ENCODE measurements at places on chromosomes 2 and 18. TPM values are rescaled to one million over a fixed set of nuclear protein-coding genes. Genes with fewer than 3 reads are reported as not detected.

PRKAG3 gene
- not detected for total RNA-seq

TFPI gene
- 310 TPM for total RNA-seq

DPYSL5 gene
- not detected for total RNA-seq

PLCL1 gene
- 1.5 TPM for total RNA-seq

RNF25 gene
- 20.0 TPM for total RNA-seq

SERPINB4 gene
- total RNA-seq = 0.09 TPM

RIF1 gene
- 30.6 TPM for total RNA-seq

SERPINB7 gene
- 31.5 TPM for total RNA-seq

CCDC121 gene
- total RNA-seq = 0.83 TPM

CASP8 gene
- 26.8 TPM for total RNA-seq

C2orf78 gene
- total RNA-seq = not detected

EGR4 gene
- total RNA-seq = not detected

ERBB4 gene
- total RNA-seq = 0.42 TPM

TCF4 gene
- 64.4 TPM for total RNA-seq

MC4R gene
- not detected for total RNA-seq

KCNG2 gene
- not detected for total RNA-seq

STEAP3 gene
- total RNA-seq = 30.7 TPM

KCNIP3 gene
- 2.3 TPM for total RNA-seq

IL18R1 gene
- 0.30 TPM for total RNA-seq

EHD3 gene
- total RNA-seq = 21.7 TPM

ZNF385B gene
- total RNA-seq = not detected

ZBTB7C gene
- total RNA-seq = not detected

MEIS1 gene
- 45.0 TPM for total RNA-seq

SLC25A52 gene
- not detected for total RNA-seq

KLHL41 gene
- 0.30 TPM for total RNA-seq

CCDC88A gene
- total RNA-seq = 35.9 TPM

RALBP1 gene
- 52.6 TPM for total RNA-seq

FIGN gene
- total RNA-seq = 1.2 TPM

RGPD5 gene
- 56.1 TPM for total RNA-seq

RAB3GAP1 gene
- total RNA-seq = 107 TPM

IL36B gene
- not detected for total RNA-seq

NFU1 gene
- total RNA-seq = 31.8 TPM

CPO gene
- total RNA-seq = not detected

CD8B2 gene
- not detected for total RNA-seq

B3GNT2 gene
- total RNA-seq = 30.6 TPM

EMX1 gene
- not detected for total RNA-seq

SPP2 gene
- not detected for total RNA-seq

ARHGAP15 gene
- not detected for total RNA-seq

RGPD3 gene
- total RNA-seq = 0.37 TPM

TUBA4B gene
- total RNA-seq = not detected

DOK6 gene
- 10.4 TPM for total RNA-seq
